T follicular helper cell (primary cell): ENCODE measurements at places on chromosomes 7 and 10.

DNA sequence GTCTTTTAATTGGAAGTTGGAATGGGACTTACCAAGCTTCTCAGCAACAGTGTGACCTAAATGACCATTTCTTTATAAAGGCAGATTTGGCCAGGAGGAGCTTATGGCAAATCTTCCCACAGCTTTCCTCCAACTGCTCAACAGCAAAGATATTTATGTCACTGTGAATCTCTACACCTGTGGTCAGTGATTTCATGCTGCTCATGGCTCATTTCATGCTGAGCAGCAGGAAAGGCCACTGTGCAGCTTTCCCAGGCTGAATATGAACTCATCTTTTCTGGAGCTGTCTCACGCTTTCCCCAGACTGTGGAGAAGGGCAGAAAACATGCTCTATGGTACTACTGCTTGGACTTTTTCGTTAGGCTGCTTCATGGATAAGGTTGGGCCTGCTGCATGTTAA, 29.8 kb downstream of the CALCR start:
- no peak for DNase-seq

- DNase-seq: peak; percentile 60
Observed at GRCh38 chr10:110356628-110357245, 52.0 kb upstream of the SMNDC1 start.

DNA sequence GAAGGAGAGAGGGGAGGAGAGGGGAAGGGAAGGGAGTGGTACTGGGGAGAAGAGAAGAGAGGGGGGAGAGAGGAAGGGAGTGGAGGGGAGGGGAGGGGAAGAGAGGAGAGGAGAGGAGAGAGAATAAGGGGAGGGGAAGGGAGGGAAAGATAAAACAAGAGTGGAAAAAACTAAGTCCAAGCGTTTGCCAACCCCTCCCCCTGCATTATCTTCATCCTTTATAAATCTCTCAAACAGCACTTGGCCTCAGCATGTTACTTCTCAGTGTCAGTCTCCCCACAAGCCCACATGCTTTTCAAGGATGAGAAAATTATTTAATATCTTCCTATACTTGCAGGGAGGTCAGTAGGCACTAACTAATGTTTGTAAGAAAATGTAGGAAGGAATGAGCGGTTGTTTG, 204.5 kb downstream of the LSM5 start:
- DNase-seq: no peak

GRCh38 chr10:15737656-15738055, 17.9 kb upstream of the ITGA8 start:
- DNase-seq: no peak

- no peak for DNase-seq
Observed at GRCh38 chr10:67771200-67771599, 66.8 kb downstream of the DNAJC12 start.
